Aortic smooth muscle cell (primary cell): ENCODE measurements at places on chromosomes 3 and 15. TPM values are rescaled to one million over a fixed set of nuclear protein-coding genes. Genes with fewer than 3 reads are reported as not detected.

The CHDH gene
- under 0.01 and 0.06 TPM in 2 replicates for total RNA-seq

The FAH gene
- total RNA-seq, result 39.2 and 52.2 TPM in 2 replicates

The DNAH12 gene
- total RNA-seq, result under 0.01 and 0.12 TPM in 2 replicates

The GOLGA6D gene
- not detected in 2 replicates for total RNA-seq

The SLC6A1 gene
- under 0.01 TPM in 1 of 2 replicates, not detected in the other for total RNA-seq

The TMED3 gene
- total RNA-seq, result 117 and 127 TPM in 2 replicates

The IRAK2 gene
- total RNA-seq, result 7.2 and 8.3 TPM in 2 replicates
